CD8-positive, alpha-beta memory T cell (primary cell): ENCODE measurements at places on chromosomes 11 and 22.

DNA sequence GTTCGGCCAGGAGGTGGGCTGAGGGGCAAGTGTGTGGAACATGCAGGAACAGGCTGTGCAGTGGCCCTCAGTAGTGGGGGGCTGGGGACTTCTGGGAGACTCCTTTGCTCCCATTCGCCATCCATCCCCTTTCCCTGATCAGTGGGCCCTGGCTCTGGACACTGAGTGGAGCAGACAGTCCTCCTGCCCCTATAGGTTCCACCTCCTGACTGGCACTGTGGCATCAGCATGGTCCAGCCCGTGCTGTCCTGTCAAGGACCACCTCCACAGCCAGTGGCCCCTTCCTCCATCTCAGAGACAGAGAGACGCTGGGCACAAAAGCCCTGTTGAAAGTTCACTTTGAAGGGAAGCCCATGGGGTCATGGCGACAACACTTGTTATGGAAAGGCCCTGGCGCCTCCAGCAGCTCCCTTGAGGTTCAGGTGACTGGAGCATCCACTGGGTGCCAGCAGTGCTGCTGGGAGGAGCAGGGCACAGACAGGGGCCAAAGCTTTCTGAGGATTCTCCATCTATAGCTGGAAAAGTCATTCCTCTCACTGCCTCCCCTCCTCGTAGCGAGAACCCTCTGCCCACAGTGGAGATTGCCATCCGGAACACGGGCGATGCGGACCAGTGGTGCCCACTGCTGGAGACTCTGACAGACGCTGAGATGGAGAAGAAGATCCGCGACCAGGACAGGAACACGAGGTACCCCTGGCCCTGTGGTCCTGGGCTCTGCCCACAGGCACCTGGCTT lies 5.6 kb downstream of the DERL3 start:
- DNase-seq, result no peak

DNA sequence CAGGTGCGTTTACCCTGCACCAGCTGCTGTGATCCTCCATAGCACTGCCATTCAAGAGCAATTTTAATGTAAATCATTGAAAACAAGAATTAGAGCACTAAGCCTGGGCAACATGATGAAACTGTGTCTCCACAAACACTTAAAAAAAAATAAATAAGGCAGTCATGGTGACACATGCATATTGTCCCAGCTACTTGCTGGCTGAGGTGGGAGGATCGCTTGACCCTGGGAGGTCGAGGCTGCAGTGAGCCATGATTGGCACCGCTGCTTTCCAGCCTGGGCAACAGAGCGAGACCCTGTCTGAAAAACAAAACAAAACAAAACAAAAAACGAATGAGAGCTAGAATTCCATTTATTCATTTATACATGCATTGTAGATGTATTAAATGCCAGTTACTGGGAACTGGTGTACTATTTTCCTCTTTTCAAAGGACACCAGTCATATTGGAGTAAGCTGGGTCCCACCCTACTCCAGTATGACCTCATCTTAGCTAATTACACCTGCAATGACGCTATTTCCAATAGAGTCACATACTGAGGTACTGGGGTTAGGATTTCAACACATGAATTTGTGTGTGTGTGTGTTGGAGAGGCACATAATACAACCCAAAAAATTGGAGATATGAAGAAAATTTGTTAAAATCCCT lies 101.9 kb downstream of the MICAL2 start:
- DNase-seq, result no peak

DNA sequence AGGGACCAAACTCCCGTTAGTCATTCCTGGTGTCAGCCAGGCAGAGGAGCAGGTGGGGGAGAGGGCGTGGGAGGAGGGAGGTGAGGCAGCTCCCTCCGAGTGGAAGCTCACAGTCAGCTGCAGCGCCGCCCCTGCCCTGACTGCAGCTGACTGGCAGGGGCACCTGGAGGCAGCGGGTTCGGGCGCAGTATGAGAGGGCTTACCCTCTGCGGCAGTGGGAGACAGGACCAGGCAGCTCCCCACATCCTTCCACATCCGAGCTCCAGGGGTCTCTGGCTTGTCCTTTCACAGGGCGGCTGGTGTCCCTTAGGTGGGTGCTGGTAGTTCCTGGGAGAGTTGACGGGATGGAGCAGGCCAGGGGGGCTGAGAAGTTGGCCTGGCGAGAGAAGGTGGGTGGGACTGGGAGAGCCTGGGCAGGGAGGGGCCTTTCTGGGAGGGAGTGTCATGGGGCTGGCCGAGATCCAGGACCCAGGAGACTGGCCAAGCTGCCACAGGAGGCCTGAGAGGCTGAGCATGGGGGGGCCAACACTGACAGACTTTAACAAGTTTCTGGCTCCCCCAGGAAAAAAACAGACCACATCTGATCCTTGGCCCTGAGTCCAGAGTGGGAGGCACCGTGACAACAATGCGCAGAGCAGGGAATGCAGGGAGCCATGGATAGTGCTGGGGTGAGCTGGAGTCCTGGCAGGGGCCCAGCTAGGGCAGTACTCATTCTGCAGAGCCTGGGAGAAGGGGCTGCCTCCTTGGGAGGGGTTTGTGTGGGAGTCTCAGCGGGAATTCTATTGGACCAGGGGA lies 4.9 kb downstream of the ADORA2A start:
- no peak for DNase-seq

DNA sequence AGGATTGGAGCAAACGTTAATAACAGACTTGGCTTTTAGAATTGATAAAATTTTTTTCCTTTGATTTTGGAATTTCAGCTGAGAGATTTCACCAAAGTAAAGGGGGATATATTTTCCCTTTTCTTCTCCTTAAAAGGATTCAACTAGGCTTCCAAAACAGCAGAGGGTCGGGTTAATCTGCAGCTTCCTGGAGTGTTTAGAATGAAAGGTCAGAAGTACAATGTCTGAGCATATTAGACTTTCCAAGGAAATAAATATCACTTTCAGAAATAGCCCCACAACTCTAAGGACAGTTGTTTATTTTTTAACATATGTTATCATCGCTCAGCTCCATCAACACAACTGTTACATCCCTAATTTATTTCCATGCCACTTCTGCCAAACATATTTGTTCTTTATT lies 1532.9 kb upstream of the RAG2 start:
- no peak for DNase-seq

- DNase-seq, result no peak
These were observed 122.0 kb upstream of the ZC3H12C start for GRCh38 chr11:109971184-109971523.
